Tracheal epithelial cell (primary cell): ENCODE measurements at places on chromosomes 4 and X. TPM values are rescaled to one million over a fixed set of nuclear protein-coding genes. Genes with fewer than 3 reads are reported as not detected.

ETDB gene
- not detected in 2 replicates for total RNA-seq

CT45A10 gene
- not detected in 2 replicates for total RNA-seq

TMPRSS11F gene
- 0.85 and 2.7 TPM in 2 replicates for total RNA-seq

HPGDS gene
- not detected in 2 replicates for total RNA-seq

RXFP1 gene
- under 0.01 TPM in 1 of 2 replicates, not detected in the other for total RNA-seq

GAGE13 gene
- total RNA-seq: not detected in 2 replicates

PNMA6A gene
- 0.43 and 0.48 TPM in 2 replicates for total RNA-seq

GYPE gene
- total RNA-seq: not detected in 2 replicates

TSC22D3 gene
- total RNA-seq: 51.8 and 230 TPM in 2 replicates

SLC6A14 gene
- total RNA-seq: 6.7 and 16.0 TPM in 2 replicates

MND1 gene
- 1.9 and 4.0 TPM in 2 replicates for total RNA-seq

PALLD gene
- total RNA-seq: 88.5 and 251 TPM in 2 replicates

HSFX3 gene
- not detected in 2 replicates for total RNA-seq

DUSP21 gene
- total RNA-seq: not detected in 2 replicates

AVPR2 gene
- total RNA-seq: 0.48 TPM in 1 of 2 replicates, not detected in the other

DCAF8L2 gene
- not detected in 2 replicates for total RNA-seq

PLXNB3 gene
- 6.3 and 9.8 TPM in 2 replicates for total RNA-seq

ENPEP gene
- 0.21 and 3.9 TPM in 2 replicates for total RNA-seq

DSPP gene
- total RNA-seq: not detected in 2 replicates

NWD2 gene
- under 0.01 TPM in 1 of 2 replicates, not detected in the other for total RNA-seq

SFRP2 gene
- total RNA-seq: not detected in 2 replicates

CRMP1 gene
- total RNA-seq: 0.24 TPM in 1 of 2 replicates, not detected in the other

MAGEC1 gene
- total RNA-seq: not detected in 2 replicates

STATH gene
- not detected in 2 replicates for total RNA-seq

EVC2 gene
- total RNA-seq: 8.3 and 10.1 TPM in 2 replicates

TMEM128 gene
- 14.2 and 19.6 TPM in 2 replicates for total RNA-seq

FGD1 gene
- total RNA-seq: 2.7 and 2.8 TPM in 2 replicates

FMR1NB gene
- total RNA-seq: not detected in 2 replicates

EFHC2 gene
- total RNA-seq: 0.24 and 0.43 TPM in 2 replicates

ZDHHC15 gene
- not detected in 2 replicates for total RNA-seq

PWWP3B gene
- under 0.01 and 0.24 TPM in 2 replicates for total RNA-seq

MAGEB17 gene
- not detected in 2 replicates for total RNA-seq

MAGEE2 gene
- total RNA-seq: not detected in 2 replicates

NLGN3 gene
- total RNA-seq: not detected in 2 replicates

KLKB1 gene
- under 0.01 TPM in 1 of 2 replicates, not detected in the other for total RNA-seq

F8A1 gene
- total RNA-seq: 3.9 TPM in 1 of 2 replicates, not detected in the other

SHROOM4 gene
- total RNA-seq: 0.43 and 1.4 TPM in 2 replicates

TMEM154 gene
- 30.5 and 34.5 TPM in 2 replicates for total RNA-seq

JADE3 gene
- 6.7 and 6.8 TPM in 2 replicates for total RNA-seq

DCX gene
- not detected in 2 replicates for total RNA-seq

TMPRSS11D gene
- total RNA-seq: 0.96 and 3.2 TPM in 2 replicates

CXorf49 gene
- 0.24 TPM in 1 of 2 replicates, not detected in the other for total RNA-seq

TRIM2 gene
- 14.5 and 23.1 TPM in 2 replicates for total RNA-seq

NR3C2 gene
- total RNA-seq: 0.64 and 6.0 TPM in 2 replicates

MAGEA11 gene
- total RNA-seq: not detected in 2 replicates

FRMPD4 gene
- under 0.01 and 0.21 TPM in 2 replicates for total RNA-seq

MCTS1 gene
- 37.4 and 42.0 TPM in 2 replicates for total RNA-seq

ABCG2 gene
- under 0.01 and 0.96 TPM in 2 replicates for total RNA-seq

RNF212 gene
- under 0.01 and 0.64 TPM in 2 replicates for total RNA-seq

FBXW7 gene
- total RNA-seq: 86.3 and 89.5 TPM in 2 replicates

PDGFC gene
- total RNA-seq: 39.2 and 48.9 TPM in 2 replicates

DNAAF6 gene
- total RNA-seq: not detected in 2 replicates

UGT8 gene
- 0.21 and 2.9 TPM in 2 replicates for total RNA-seq

GAB1 gene
- 6.0 and 7.5 TPM in 2 replicates for total RNA-seq

COPS4 gene
- 75.9 and 95.3 TPM in 2 replicates for total RNA-seq
